ENCODE measurements at places on chromosomes 5 and 9. TPM values are rescaled to one million over a fixed set of nuclear protein-coding genes. Genes with fewer than 3 reads are reported as not detected.

- no peak for DNase-seq
Observed at GRCh38 chr9:7130266-7130820, 372.6 kb downstream of the KDM4C start.

The HACD4 gene
- total RNA-seq = 4.0 TPM

The PCDHGA12 gene
- total RNA-seq = 2.9 TPM

The ANKRD18B gene
- total RNA-seq = 0.28 TPM

- DNase-seq = no peak
Observed at GRCh38 chr5:97009212-97009898, 73.5 kb downstream of the LNPEP start.

The CMBL gene
- total RNA-seq = 15.5 TPM

- no peak for DNase-seq
Observed at GRCh38 chr5:170769246-170769645, 14.3 kb upstream of the GABRP start.

DNA sequence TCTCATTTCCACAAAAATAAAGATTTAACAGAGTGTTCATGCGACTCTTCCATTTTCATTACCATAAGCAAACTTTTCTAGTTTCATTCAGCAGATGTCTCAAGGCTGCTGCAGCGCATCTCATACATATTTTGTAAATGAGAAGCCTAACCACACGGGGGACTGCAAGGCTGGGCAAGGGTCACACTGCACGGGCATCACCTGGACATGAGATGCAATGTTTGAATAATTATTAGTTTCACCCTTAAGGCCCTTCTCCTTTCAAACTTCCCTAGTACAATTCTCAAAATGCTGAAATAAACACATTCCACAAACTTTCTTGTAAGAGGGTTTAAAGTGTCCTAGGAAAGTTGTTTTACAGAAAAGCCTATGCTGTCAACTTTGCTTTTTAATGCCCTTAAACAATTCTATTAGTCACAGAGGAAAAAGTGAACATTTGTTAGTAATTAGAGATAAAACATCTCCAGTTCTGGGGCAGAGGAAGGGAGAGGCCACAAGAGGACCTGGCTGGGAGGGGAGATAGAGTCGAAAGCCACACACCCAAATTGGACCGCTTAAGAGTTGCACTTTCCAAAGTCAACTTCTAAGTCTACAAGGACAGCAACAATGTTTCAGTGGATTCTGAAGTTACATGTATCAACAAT lies 1.3 kb downstream of the DENND1A start:
- no peak for DNase-seq

DNA sequence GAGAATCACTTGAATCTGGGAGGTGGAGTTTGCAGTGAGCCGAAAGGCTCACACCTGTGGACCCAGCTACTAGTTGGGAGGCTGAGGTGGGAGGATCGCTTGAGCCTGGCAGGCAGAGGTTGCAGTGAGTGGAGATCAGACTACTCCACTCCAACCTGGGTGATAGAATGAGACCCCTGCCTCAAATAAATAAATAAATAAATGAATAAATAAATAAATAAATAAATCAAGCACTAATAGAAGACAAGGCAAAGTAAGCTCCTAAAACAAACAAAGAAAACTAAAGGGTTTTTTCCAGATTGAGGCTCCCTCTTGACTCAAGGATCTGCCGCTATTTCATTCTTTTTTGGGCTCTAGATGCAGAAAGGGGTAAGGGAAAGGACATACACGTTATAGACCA lies 34.7 kb upstream of the CLINT1 start:
- DNase-seq = no peak

DNA sequence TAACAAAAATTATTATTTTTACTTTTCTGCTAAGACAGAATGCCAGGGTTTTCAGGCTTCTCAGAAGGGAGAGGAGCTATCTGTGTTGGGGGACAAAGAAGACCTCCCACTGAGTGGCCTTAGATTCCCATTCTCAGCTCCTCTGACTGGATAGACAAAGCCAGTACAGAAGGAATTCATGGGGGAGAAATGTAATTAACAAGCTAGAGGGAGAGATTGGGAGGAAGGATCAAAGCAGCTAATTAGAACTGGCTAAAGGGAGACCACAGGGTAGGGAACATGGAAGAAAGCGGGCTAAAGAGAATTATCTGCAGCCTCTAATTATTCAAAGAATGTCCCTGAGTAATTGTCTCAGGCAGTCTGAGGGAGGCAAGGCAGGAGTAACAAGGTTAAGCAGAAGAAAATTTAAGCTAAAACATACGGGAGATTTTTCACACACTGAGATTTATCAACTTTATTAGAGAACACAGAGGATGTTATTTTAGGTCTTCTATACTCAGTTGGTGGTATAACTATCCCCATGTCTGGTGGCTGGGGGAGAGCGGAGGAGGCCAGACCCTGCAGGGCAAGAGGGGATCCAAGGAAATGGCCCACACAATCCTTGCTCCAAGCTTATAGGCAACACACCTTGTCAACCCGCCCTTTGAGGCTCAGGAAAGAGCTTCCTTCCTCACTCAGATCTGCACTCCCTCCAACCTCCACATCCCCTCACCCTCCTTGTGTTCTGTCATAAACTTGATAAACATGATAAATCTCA lies 87.7 kb upstream of the LRRTM2 start:
- DNase-seq = no peak

DNA sequence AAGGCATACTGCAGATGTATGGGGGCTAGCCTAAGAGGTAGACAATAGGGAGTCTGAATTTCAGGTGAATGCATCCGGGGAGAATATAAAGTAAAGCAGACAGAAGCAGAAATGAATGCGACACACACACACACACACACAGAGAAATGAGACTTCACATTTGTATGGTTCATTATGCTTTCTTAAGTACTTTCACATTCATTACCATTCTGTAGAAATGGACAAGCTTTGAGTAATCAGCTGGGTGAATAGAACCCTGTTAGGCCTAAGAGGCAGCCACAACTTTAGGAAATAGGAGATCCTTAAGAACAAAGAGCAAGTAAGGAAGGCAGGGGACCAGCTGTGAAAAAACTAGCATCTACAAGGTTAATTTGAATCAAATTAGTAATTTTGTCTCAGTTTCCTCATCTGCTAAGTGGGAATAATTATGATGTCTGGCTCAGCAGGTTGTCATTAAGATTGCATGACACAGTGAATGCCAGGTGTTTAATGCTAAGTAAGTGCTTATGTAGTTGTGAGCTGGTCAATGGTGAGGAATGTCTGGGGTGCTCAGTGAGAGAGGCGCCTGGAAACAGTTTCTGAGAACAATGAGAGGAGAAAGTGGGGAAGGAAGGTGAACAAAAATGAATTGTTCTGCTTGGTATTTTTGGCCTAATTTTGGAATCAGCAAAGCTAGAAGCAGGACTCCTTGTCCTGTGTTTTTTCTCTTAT lies 265.8 kb upstream of the CLINT1 start:
- DNase-seq = no peak

- DNase-seq = no peak
Observed at GRCh38 chr9:9764821-9765220, 848.0 kb downstream of the PTPRD start.

DNA sequence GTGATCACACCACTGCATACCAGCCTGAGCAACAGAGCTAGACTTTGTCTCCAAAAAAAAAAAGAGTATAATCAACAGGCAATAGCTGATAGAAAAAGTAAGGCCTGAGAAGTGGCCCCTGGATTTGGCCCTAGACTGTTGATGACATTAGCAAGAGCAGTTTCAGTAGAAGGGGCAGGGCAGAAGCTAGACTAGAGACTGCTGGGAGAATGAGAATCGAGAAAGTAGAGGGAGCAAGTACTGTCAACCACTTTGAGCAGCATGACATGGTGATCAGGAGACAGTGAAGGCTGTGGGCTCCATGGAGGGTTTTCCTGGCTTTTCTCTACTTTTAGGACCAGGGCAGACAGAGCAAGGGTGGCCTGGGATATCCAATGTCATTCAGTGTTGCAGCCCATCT lies 34.9 kb upstream of the B4GALT1 start:
- no peak for DNase-seq

DNA sequence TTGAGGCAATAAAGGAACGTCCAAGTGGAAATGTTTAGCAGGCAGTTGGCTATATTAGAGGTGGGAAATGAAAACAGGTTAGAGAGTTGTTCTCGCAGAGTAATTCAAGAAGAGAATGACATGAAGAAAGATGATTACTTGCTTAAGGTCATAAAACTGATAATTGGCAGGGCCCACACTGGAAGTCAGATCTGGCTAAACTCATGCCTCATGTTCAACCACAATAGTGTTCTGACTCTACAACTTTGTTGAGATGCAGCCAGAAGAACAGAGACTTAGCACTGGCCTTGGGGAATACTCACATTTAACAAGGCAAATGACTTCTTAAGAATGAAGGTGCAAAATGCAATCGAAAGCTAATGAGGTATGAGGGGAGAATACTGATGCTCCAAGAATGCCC lies 27.2 kb upstream of the TNFSF8 start:
- no peak for DNase-seq

All from uterus (tissue), 4 donors.